ENCODE measurements at places on chromosomes 1 and 21.
A peak's percentile ranks its signal among the peaks of the same experiment; 100 is the strongest.

GRCh38 chr1:71634159-71634558 is 553.3 kb upstream of the ZRANB2 start:
- no peak for DNase-seq

- DNase-seq = no peak
These were observed 288.3 kb downstream of the PTPRC start for GRCh38 chr1:198927129-198927528.

- DNase-seq = no peak
These were observed 143.6 kb downstream of the SLC45A1 start for GRCh38 chr1:8461351-8462110.

GRCh38 chr1:57109883-57110282 is 144.1 kb upstream of the C8B start:
- DNase-seq = no peak

- DNase-seq = no peak
These were observed 6.6 kb downstream of the LIN28A start for GRCh38 chr1:26417111-26417759.

GRCh38 chr1:229344937-229345684 is 2.3 kb upstream of the CCSAP start:
- DNase-seq = no peak

DNA sequence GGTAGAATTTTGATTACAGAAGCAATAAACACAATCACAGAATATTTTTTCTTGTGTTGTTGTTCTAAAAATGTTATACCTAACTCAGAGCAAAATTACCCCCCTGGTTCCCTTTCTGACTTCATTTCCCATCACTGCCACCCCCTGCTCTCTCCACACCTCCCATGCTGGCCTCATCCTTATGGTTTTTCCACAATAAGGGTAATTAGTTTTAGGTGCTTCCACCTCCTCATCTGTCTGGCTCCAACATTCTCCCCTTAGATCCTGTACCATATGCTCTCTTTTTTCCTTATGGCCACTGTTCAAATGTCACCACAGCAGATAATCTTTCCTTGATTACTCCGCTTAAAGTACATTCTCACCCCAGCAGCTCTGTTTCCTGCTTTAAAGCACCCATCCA is 2208.6 kb downstream of the MRPL39 start:
- no peak for DNase-seq

DNA sequence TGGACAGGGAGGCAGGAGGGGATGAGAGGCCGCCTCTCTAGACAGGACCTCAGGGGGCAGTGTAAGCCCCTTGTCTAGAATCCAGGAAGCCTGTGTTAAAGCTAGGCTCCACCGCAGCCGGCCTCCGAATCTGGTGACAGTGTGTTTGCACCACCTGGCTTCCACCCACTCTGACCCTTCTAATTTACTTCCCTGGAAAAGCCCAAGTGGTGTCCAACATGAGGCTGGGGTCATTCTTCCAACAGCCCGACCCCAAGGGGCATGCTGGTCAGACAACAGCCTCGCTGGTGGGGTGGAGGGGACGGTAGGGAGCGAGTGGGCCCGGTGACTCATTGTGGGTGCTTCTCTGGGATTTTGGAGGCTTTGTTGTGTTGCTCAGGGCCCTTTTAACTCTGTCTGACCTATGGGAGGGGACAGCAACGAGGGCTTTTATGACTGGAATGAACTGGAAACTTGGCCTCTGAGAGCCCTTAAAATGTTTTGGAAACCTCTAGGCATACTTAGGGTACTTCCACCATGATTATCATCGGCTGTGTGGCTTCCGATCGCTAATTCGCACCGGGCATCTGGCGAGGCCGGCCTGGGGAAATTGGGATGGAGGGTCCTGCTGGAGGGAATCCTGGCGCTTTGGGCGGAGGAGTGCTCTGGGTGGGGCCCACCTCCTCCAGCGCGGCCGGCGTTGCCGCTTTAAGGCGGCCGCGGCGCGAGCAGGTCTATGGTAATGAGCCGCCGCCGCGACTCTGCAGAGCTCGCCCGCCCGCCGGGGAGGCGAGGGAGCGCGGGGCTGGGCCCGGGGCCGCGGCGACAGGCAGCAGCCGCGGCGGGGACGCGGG is at the start of gene CELSR2:
CELSR2 (plus strand) TSS at position 743 of the 833 bp plus-strand sequence. CDS start 541 bp downstream, outside the sequence.
- DNase-seq = peak; percentile 78

DNA sequence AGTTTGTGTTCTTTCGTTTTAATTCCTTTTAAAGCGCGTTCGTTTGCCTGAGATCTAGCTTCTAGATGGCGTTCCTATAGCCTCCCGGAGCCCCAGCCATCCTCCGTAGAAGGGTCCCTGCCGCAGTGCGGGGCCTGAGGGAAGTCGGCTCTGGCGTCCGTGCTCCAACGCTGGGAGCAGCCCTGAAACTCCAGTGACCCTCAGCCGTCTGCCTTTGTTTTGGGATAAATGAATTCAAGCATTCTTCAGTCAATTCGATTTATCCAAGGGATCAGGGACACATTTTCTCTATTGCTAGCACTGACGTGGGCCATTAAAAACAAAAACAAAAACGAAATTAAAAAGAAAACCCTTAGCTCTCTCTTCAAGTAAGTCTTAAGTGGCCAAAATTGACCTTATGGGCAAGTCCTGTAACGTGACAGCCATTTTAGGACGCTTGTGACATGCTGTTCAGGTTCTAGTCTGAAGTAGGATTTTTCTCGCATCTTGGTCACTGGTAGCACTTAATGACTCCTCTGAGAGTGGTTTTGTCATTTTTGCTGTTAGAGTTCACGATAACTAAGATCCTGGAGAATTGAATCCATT is 742 bp upstream of the HSPA13 start:
- DNase-seq = peak; percentile 83

- no peak for DNase-seq
These were observed 150.0 kb downstream of the CASZ1 start for GRCh38 chr1:10646347-10646861.

- DNase-seq = no peak
These were observed 186.5 kb downstream of the TGFBR3 start for GRCh38 chr1:91699339-91699974.

- DNase-seq = no peak
These were observed 93.4 kb upstream of the FMN2 start for GRCh38 chr1:239998312-239998649.

GRCh38 chr1:24972221-24972914 is 42.3 kb upstream of the RUNX3 start:
- no peak for DNase-seq

- DNase-seq = no peak
These were observed 77.1 kb downstream of the PIK3CD start for GRCh38 chr1:9728451-9729295.

DNA sequence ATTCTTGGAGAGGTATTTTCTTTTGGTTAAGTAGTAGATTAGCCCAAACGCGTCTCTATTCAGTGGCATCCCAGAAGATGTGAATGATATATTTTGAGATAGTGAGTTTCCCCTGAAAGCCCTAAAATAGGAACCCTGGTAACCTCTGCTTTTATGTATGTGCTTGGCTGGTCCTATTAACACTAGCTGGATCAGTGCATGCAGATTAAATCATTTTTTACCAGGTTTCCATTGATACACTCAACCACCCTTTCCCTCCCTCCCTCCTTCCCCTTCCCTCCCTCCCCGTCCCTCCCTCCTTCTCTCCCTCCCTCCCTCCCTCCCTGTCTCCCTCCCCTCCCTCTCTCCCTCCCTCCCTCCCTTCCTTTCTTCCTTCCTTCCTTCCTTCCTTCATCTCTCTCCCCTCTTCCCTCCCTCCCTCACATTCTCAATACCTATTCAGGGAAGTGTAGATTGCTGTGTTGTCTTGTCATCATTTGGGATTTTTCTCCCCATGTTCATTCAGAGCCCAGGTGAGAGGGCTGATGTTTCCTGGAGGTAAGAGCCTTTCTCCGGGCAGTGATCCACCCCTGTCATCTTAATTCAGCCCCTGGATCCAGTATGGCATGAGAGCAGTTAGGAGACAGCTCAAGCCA is 406.8 kb downstream of the PRDM2 start:
- no peak for DNase-seq

- no peak for DNase-seq
These were observed 103.6 kb upstream of the GPR52 start for GRCh38 chr1:174344162-174344561.

GRCh38 chr1:33143176-33143575 is 38.7 kb downstream of the TRIM62 start:
- no peak for DNase-seq

DNA sequence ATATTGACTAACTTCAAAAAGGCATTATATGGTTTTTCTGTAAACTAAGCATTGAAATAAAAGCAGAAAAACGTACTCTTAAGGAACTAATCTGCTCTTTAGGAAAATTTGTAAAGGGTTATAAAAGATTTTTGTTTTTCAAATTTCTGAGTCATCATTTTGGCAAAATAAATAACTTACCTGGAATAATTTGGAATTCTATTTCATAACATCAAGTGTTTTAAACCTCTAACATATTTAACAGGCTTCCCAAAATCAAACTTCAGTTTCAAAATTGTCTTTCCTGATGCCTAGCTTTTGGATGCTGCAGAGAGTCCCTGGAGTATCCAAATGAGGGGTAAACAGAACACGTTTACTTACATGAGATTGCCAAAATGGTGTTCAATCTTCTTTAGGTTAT is 108.5 kb downstream of the COP1 start:
- no peak for DNase-seq

GRCh38 chr1:237748171-237748960 is 142.4 kb downstream of the ZP4 start:
- DNase-seq = no peak

DNA sequence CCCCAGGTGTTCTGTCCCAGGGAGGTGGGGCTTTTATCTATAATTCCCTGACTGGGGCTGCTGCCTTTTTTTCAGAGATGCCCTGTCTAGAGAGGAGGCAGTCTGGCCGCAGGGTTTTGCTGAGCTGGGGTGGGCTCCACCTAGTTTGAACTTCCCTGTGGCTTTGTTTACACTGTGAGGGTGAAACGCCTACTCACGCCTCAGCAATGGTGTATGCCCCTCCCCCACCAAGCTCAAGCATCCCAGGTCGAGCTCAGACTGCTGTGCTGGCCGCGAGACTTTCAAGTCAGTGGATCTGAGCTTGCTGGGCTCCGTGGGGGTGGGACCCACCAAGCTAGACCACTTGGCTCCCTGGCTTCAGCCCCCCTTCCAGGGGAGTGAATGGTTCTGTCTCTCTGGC is 124.3 kb downstream of the CENPF start:
- no peak for DNase-seq

GRCh38 chr1:103267893-103268292 is 159.6 kb upstream of the COL11A1 start:
- no peak for DNase-seq

DNA sequence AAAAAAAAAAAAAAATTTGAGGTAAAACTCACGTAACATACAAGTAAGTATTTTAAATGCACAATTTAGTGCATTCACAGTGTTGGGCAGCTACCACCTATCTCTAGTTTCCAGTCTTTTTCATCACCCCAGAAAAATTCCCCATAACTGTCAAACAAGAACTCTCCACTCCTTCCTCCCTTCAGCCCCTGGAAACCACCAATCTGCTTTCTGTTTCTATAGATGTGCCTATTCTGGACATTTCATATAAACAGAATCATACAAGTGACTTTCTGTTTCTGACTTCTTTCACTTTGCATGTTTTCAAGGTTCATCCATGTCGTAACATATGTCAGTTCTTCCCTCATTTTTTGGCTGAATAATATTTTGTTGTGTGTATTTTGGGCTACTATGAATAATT is 24.9 kb upstream of the ETS2 start:
- DNase-seq = no peak

- no peak for DNase-seq
These were observed 60.7 kb downstream of the ZNF697 start for GRCh38 chr1:119587341-119587740.

DNA sequence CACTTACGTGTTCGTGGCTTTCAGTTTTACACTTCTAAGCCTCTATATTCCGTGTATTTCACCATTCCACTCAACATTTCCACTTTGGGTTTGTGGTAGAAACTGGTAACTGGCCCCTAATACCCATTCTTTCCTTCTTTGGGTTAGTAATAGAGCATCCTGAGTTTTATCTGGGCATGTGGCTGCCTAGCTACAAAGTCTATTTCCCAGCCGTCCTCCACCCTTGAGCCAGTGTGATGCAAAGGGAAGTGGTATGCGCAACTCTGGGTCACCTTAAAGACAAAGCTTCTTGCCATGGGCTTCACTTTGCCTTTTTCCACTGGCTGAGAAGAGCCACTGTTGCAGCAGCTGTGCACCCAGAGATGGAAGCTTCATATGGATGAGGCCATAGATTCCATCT is 73.9 kb downstream of the LAMC2 start:
- DNase-seq = no peak

DNA sequence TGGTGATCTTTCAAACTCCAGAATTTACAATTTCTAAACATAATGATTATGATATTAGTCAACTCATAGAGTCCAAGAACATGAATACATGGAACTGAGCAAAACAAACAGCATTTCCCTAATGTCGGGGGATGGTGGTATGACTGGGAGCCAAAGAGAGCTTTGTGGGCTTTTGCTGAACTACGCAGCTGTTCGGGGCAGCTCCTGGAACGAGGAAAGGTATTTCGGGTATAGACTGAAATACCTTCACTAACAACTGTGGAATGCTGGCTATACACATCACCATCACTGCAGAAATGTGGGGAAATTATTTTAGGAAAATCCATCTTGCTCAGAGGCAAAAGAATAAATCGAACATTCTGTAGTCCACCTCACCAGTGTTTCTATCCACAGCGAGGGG is 30.2 kb upstream of the VPS26C start:
- no peak for DNase-seq

GRCh38 chr1:220655509-220655908 is 34.7 kb upstream of the C1orf115 start:
- no peak for DNase-seq

DNA sequence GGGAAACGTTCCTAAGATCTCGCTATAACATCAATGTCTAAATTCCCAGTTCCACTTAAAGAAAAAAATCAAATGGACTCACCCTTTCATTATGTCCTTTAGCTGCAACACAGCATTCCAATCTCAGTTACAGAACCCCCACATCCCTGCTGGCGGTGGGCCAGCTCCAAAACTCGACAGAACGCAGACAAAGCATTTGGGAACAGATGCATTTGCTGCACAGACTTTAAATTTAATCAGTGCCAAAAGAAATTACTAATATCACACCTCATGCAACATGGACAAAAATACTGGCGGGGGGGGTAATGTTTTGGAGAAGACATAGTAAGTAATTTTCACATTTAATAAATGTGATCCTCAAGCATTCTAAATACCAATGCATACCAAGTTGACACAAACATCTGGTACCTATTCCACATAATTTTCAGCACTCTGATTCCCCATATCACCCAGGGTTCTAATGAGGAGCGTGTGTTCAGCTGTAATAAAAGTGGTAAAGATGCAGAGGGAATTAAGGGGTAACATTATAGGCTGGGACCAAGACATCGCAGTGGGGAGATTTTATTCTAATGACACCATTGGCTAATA is 79.7 kb downstream of the TGFBR3 start:
- DNase-seq = no peak

GRCh38 chr1:17587693-17588047 is 48.2 kb downstream of the ARHGEF10L start:
- no peak for DNase-seq

DNA sequence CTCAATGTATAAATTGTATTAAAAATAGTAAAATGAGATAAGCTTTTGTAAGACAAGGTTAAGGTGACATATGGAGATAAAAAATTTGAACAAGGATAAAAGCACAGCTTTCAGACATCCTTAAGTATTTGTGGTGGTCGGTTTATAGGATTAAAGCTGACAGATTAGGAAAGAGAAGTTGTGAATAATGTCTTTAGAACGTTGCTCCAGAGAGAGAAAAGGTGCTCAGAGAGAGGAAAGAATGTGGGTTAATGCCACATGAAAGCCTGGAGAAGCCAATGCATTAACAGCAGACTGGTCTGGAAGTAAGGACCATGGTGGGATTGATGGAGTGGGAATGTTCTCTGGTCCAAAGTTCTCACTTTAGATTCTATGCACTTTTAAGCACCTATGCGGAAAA is 44.8 kb downstream of the ATP6V1G3 start:
- DNase-seq = no peak

- DNase-seq = no peak
These were observed 1.6 kb downstream of the C1orf141 start for GRCh38 chr1:67133177-67133576.

Measured in upper lobe of left lung (tissue), 6 donors.